Hair follicular keratinocyte (primary cell): ENCODE measurements at places on chromosomes 2 and 18. TPM values are rescaled to one million over a fixed set of nuclear protein-coding genes. Genes with fewer than 3 reads are reported as not detected.

Gene MRPL33
- 99.6 and 108 TPM in 2 replicates for total RNA-seq

Gene PLGLB1
- 0.55 and 0.57 TPM in 2 replicates for total RNA-seq

Gene INO80D
- total RNA-seq = 5.4 and 6.5 TPM in 2 replicates

Gene MOGAT1
- total RNA-seq = not detected in 2 replicates

Gene WDR75
- total RNA-seq = 35.5 and 38.0 TPM in 2 replicates

Gene APLF
- 2.2 and 2.3 TPM in 2 replicates for total RNA-seq

Gene SIX3
- not detected in 2 replicates for total RNA-seq

Gene HDAC4
- total RNA-seq = 7.4 and 18.0 TPM in 2 replicates
